ENCODE measurements at places on chromosomes 2 and 18.

- DNase-seq: no peak
Observed at GRCh38 chr2:107669335-107669734, 157.4 kb upstream of the RGPD4 start.

DNA sequence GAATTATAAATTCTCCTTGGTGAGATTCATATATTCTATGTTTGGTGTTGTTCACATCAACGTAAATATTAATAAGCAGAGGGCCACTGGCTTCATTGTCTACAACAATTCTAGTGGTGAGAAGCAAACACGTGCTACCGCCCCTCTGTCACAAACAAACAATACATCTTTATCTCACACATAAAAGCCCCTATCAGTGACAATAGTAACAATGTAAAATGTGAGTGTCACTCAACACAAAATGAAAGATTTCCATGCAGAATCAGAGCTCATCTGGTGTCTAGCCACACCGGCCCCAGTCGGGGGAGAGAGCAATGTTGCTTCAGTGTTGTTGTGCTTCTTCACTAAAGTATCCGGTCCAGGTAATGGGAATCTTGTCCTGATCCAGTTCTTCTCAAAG is 932.6 kb downstream of the SOCS6 start:
- DNase-seq: no peak

- no peak for DNase-seq
Observed at GRCh38 chr2:215887303-215887702, 126.0 kb downstream of the MREG start.

GRCh38 chr2:234502285-234502918 is 5.5 kb upstream of the ARL4C start:
- no peak for DNase-seq

- no peak for DNase-seq
Observed at GRCh38 chr2:71853858-71854257, 293.8 kb downstream of the CYP26B1 start.

- DNase-seq: peak; percentile 76
Observed at GRCh38 chr18:23231340-23232021, 96.2 kb downstream of the CABLES1 start.

DNA sequence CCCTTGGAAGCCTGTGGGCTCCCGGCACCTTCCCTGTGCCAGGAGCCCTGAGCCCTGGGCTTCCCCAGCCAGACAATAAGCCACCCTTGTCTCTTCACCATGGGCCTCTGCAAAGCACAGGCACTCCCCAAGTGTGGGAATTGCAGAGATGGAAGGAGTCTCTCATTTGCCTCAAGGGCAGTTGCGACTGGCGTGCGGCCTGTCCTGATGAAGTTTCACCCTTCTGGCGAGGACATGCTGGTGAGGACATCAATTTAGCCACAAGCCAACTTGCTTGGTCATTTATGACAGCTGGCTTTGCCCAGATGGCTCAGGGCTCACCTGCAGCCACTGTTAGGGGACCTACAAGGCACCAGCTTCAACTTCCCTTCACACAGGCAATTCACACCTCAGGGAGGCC is 180.2 kb downstream of the ANAPC1 start:
- DNase-seq: no peak

DNA sequence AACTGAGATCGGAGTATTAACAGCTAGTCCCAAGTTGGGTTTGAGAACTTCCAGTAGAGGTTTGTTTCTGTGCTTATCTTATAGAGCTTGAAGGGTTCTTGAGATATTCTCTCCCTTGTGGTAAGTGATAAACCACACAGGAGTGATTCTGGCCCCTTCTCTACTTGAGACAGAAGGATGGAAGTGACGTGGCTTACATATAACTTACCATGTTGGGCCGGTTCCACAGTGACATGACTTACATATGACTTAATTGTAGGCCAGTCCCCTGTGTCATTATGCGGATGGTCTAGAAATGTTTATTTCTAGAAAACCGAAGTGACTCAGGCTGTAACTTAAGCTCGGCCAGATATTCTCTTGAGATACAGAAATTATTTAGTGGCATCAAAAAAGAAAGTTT is 62.7 kb downstream of the TRAPPC12 start:
- no peak for DNase-seq

GRCh38 chr2:105237045-105237765 is 4.3 kb upstream of the GPR45 start:
- peak; percentile 8 for DNase-seq

GRCh38 chr2:22329211-22330154 is 1055.5 kb upstream of the KLHL29 start:
- DNase-seq: no peak

GRCh38 chr2:156459720-156460119 is 23.5 kb downstream of the GPD2 start:
- DNase-seq: no peak

- no peak for DNase-seq
Observed at GRCh38 chr18:45340884-45341283, 274.4 kb upstream of the SLC14A2 start.

Data from stimulated activated naive CD8-positive, alpha-beta T cell treated with anti-CD3 and anti-CD28 coated beads, Interleukin-15, amount 100 ng/mL, for 72 hours (primary cell).